ENCODE measurements at places on chromosomes 3 and 15.

DNA sequence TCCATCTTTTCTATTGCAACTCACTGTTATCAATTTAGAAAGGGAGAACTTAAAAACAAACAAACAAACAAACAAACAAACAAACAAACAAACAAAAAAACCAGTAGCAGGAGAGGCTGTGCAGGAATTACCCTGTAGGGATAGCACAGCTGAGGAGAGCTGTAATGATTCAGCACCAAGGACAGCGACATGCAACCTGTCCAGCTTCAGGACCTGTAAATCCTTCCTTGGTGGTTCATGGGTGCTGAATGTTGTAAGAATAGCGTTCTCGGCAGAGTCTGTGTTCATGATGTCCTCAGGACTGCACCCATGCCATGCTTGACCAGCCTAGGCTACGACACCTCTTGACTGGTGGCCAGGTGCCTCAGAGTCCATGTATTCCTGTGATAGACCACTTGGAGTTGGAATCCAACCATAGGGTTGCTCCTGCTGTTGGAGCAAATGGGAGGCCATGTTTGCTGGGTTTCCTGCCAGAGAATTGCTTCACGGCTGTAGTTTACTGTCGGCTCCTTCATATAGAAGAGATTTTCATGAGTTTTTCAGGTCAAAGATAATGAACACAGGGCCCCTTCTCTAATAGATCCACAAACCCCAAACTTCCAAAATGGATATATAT is 65.9 kb downstream of the CACNA2D3 start:
- no peak for DNase-seq

GRCh38 chr3:24390169-24391130 is 104.2 kb downstream of the THRB start:
- no peak for DNase-seq

DNA sequence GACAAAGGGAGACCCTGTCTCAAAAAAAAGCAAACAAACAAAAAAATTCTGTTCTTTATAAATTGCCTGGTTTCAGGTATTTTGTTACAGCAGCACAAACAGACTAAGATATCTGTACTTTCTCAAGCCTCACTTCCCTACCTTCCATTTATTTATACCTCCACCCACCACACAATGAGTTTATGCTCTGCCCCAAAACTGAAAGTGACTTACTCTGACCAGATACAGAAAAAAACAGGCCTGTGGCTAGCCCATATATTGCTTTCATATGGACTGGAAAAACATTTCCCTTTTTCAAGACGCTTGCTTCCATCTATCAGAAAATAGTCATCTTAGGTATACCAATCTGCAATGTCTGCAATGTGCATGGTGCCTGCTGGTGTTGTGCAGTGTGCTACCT is 8.7 kb upstream of the GPD1L start:
- no peak for DNase-seq

- no peak for DNase-seq
Observed at GRCh38 chr3:60720736-60721135, 530.5 kb downstream of the FHIT start.

DNA sequence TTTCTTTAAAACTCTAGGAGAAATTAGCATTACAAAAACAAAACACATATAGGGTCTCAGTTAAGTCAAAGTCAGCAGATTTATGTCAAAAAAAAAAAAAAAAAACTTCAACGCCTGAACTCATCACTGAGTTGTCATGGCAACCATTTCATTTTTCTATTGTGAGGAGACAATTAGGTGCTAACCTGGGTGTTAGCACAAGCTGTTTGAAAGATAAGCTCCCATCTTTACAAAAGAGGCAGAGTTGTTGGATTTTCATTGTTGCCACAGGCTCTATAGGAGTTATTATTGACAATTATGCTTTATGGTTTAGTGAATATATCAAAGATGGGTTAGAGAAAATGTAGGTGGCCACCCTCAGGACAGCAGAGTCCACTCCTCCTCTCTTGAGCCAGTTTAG is 806.9 kb downstream of the GRM7 start:
- no peak for DNase-seq

- DNase-seq, result no peak
Observed at GRCh38 chr15:70093070-70093469, 4.6 kb downstream of the TLE3 start.

DNA sequence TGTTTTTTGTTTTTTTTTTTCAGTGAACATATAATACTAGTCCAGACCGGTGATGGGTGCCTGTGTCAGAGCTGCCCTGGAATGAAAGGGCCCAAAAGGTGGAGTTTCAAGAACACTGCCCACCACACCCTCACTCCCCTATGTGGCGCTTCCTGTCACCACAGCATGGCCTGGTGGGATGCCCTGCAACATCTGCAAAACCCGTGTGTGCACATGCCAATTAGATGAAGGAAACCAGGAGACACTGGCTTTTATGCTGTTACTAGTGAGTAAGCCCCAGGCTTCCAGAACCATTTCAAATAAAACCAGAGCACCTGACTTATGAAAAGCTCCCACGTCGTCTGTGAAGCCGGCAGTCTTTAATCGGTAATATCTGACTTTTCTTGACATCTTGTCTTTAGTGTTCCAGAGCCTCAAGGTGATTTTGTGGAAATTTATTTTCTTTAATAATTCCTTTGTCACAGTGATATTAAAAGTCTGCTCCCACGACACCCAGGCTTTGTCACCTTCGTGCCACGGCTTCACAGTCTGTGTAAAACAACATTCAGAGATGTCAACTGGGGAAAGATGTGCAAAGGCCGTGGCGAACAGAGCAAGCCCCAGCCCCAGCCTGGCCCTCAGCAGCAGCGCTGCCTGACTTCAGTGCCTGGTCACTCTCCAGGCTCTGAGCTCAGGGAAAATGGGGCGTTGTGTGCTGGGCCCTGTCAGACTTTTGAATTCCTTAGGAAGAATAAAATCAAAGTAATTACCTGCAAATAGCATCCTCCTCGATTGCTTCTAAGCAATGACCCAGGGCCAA is 6.4 kb downstream of the CFAP92 start:
- no peak for DNase-seq

GRCh38 chr15:82942691-82943090 is 9.8 kb downstream of the HOMER2 start:
- DNase-seq, result no peak

DNA sequence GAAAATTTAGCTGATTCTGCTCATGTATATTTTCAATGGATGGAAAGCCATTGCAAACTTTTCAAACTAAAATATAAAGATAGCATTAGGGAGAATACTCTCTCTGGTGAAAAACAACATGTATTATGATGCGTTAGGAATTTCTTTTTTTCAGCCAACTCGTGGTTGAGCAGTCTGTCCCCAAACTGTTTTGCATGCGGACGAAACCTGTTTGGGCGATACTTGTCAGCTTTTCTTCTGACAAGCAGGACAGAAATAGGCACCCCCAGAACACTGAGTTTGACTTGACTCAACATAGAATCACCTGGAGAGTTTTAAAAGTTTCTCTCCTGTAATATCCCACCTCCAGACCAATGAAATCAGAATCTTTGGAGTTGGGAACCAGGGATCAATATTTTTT is 417.5 kb upstream of the TPRG1 start:
- DNase-seq, result no peak

GRCh38 chr3:150414959-150415358 is 6.9 kb downstream of the TSC22D2 start:
- DNase-seq, result no peak

DNA sequence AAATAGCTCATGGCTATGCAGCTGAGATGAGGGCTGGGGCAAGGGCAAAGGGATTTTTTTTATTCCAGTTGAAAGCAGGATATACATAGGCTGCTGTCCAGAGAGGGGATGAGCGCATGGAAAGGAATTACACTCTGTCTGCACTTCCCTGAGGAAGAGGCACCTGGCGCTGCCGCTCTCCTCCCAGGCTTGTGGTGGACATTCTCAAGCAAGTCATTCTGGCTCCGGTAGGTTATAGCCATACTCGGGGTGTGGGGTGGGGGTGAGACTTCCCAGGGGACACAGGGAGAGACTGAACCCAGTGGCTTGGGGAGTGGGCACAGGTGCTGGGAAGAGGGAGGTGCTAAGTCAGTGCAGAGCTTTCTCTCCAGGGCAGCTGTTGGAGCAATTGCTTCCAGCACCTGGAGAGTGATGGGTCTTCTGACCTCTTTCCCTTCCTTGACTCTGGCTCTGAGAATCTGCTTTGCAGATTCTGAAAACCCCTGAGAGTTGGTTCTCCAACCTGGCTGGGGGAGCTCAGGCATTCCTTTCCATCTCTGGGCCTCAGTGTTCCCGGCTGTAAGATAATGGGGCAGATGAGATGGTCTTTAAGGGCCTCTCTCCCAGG is 24.3 kb downstream of the CYP8B1 start:
- no peak for DNase-seq

- no peak for DNase-seq
Observed at GRCh38 chr3:149479621-149480325, 5.3 kb downstream of the TM4SF4 start.

DNA sequence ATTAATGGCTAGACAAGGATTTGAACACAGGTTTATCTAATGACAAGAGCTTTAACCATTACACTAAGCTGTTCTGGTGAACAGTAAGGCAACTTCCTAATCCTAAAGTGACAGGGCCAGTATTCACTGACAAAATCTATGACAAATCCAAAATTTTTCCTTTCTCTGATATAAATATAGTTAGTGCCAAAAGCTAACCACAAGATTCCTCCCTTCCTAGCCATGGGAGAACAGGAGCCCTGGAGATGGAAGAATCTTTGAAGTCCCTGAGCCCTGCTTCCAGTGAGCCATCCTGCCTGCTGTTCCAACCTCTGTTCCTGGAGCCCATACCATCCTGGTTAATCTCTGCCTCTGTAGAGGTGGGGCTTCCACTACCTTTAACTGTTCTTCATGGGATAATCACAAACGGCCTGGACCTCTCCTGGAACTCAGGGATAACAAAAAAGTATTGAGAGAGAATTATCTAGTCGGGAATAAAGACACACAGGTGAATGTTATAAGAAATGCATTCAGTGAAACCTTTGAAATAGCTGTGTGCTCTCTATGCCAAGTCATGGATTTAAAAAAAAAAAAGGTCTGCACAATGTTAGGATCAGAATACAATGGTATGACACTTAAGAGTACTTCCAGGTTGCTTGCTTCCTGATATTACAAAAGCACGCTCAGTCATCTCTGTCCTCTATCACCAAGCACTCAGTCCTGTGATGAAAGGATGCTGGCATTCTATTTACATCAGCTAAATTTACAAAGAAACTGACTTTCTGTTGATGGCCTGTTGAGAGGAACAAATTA is 235.8 kb downstream of the SUCLG2 start:
- DNase-seq, result no peak

- no peak for DNase-seq
Observed at GRCh38 chr3:159685801-159686200, 302.8 kb upstream of the IL12A start.

DNA sequence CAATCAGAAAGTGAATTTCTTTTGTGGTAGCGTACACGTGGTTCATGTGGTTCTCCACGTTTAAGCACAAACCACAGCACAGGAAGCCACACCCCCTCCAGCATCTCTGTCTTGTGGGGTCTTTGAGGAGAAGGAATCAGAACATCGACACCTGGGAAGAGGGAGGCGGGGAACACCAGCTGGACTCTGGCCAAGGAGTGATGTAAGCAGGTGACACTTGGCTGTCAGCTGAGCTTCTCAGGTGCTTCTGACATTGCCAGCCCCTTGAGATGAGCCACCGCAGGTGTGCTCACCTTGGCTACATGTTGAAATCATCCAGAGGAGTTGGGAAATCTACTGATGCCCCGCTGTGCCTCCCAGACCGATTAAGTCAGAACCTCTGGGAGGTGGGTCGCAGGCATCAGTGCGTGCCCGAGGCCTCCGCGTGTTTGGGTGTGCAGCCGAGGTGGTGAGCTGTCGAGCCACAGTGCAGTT is 85.0 kb downstream of the FAM81A start:
- DNase-seq, result peak; percentile 12

Measured in stimulated activated CD8-positive, alpha-beta memory T cell treated with anti-CD3 and anti-CD28 coated beads, Interleukin-2, amount 100 ng/mL, for 1 hour (primary cell).